Effector memory CD8-positive, alpha-beta T cell (primary cell): ENCODE measurements at places on chromosomes 13 and 19.

DNA sequence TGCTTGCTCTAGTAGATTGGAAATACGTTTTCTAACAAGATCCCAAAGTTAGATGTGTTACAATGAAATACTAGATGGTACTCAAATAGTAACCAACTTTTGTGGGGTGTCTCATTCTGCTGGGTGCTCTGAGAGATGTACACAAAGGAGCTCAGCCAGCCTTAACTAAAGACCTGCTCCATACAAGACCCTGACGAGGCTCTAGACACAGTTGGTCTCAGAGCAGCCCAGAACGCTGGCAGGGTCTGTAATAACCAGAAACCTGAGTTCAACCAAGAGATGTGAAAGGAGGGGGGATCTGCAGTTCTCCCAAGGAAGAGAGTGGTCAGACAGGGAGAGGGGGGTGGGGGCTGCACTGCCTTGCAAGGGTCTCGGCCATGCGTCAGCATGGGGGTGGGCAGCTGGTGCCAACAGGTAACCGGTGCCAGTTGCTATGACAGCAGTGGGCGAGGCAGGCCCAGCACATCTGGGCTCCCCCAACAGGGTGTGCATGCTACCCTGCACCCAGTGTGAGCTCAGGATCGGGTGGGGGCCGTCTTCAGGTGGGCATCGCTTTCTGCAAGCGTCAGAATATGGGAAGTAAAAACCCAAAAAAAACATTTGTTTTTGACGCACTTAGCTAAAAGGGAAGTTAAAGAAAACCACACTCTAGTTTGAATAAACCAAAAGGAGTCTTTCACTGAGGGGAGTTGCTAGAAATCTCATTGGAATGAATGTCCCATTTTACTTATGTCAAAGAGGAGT, 68.0 kb upstream of the GPR183 start:
- peak overlapping the region; percentile 97 for H3K27ac ChIP-seq
- DNase-seq, result peak; percentile 53
- peaks cover 54% of the 10 kb centered on the region for H3K4me1 ChIP-seq
- peaks cover 56% of the 10 kb centered on the region for H3K36me3 ChIP-seq
- peak overlapping the region; percentile 49 for H3K4me3 ChIP-seq
- H3K27me3 ChIP-seq, result no peaks in the 10 kb centered on the region

DNA sequence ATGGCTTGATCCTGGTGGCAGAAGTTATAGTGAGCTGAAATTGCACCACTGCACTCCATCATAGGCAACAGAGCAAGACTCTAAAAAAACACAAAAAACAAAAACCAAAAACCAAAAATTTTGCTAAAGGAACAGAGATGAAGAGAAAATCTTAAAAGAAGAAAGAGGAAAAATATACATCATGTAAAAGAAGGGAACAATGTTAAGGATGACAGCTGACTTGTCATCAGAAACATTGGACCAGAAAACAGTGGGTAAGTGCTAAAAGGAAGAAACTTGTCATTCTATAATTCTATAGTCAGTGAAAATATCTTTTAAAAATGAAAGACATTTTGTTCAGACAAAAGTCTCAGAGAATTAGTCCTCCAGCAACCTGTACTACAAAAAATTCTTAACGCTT, 93.8 kb downstream of the WASF3 start:
- H3K4me3 ChIP-seq, result no peak overlapping the region
- no peaks in the 10 kb centered on the region for H3K4me1 ChIP-seq
- no peaks in the 10 kb centered on the region for H3K36me3 ChIP-seq
- no peak overlapping the region for H3K27ac ChIP-seq

DNA sequence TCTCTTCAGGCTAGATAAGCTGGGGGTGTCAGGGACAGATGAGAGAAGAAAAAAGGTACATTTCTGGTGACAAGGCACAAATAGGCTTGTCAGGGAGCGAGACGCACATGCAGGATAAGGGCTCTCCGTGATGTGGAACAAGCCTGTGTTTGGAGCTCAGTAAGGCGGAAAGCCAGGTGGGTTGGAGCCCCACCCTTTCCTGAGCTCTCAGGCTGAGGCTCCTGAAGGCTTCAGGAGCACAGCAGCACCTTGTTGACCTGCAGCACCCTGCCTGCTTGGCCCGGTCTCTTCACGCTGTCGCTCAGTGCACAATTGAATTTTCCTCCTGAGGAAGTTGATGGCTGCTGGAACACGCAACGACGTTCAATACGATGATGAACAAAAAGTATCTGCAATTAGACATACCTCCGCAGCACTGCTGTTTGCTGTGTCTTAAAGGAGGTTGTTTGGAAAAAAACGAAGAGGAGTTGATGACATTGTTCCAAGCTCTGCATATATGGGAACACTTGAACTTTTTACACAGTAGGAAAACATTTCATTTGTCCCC, 29.3 kb downstream of the SERP2 start:
- H3K4me3 ChIP-seq, result no peak overlapping the region
- no peaks in the 10 kb centered on the region for H3K4me1 ChIP-seq
- H3K27ac ChIP-seq, result no peak overlapping the region
- DNase-seq, result no peak

DNA sequence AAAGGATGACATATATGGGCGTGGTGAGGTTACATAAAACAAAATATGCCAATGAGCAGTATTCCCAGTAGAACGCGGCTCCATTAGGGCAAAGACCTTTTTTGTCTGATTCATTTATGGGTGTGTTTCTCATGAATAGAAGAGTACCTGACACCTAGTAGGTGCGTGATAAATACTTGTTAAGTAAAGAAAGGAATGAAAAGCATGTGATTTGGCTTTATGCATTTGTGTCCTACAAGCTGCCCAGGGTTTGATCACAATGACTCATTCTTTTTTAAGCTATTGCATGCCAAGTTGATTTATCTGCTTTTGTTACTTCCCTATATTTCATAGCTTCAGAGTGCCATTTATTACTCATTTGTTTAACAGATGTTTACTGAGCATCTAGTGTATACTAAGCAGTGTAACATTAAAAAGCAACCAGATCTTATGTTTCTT, 19.1 kb upstream of the KCTD4 start:
- DNase-seq, result no peak
- no peaks in the 10 kb centered on the region for H3K36me3 ChIP-seq
- H3K27ac ChIP-seq, result no peak overlapping the region
- no peaks in the 10 kb centered on the region for H3K27me3 ChIP-seq
- no peak overlapping the region for H3K4me3 ChIP-seq
- H3K4me1 ChIP-seq, result peaks cover 8% of the 10 kb centered on the region

DNA sequence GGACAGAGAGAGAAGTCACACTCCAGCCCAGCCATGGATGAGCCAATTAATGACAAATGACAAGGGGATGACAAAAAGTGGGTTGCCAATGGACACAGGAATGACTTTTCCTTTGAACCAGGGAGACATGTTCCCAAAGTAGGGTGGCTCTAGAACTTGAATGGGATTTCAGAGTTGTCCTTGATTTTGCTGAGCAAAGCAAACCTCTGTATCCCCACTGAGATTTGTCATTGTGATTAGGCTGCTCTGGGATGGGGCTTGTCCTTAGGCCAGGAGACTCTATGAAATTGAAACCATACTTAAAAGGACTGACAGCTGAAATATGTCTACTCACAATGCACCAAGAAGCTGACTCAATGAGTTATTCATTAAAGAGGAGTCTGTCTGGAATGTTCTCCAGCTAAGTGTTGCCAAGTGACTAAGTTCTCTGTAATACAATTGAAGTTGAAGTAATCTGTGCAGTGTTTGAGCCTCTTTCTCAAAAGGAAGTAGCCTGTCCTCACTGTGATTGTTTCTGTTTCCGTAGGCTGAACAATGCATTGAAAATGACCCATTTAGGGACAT, 69.0 kb upstream of the PCDH9 start:
- H3K27ac ChIP-seq, result no peak overlapping the region
- DNase-seq, result no peak
- H3K4me3 ChIP-seq, result no peak overlapping the region
- H3K4me1 ChIP-seq, result no peaks in the 10 kb centered on the region
- peaks cover 2% of the 10 kb centered on the region for H3K36me3 ChIP-seq

DNA sequence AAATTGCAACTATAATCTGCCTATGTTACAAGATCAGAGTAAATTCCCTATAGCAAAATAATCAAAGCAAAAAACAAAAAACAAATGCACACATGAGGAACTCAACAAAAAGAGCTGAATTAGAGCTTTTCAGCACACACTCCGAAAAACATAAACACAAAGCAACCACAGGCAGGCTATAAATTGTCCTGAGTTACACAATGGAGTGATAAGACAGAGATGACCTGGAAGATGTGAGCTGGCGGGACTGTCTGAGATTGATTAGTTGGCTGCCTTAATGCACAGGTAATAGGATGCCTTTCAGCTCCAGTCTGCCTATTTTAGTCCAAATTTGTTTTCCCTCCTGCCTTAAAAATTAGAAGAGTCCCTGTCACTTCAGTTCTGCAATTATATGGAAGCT, 159.0 kb upstream of the FNDC3A start:
- H3K4me3 ChIP-seq, result peak overlapping the region; percentile 70
- H3K27ac ChIP-seq, result peak overlapping the region; percentile 77
- H3K36me3 ChIP-seq, result no peaks in the 10 kb centered on the region
- peaks cover 7% of the 10 kb centered on the region for H3K27me3 ChIP-seq

DNA sequence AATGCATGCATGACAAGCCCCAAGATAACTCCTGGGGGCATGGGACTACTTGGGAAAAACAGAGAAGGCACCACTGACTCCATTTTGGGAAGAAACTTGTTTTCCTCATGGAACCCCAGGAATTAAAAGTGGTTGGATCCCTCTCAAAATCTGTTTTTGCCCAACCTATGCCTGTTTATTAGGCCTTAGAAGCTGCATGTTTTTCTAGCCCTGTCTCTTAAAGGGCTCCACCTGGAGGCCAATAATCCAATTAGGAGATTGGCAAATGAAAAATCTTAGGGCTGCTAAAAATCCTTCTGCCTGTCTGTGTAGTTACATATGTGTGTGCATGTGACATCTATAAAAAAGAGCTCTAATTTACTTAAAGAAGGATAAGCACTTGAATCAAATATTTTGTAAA, 26.9 kb downstream of the MED4 start:
- peaks cover 37% of the 10 kb centered on the region for H3K36me3 ChIP-seq
- no peaks in the 10 kb centered on the region for H3K27me3 ChIP-seq
- no peak overlapping the region for H3K4me3 ChIP-seq
- H3K4me1 ChIP-seq, result no peaks in the 10 kb centered on the region
- DNase-seq, result no peak
- H3K27ac ChIP-seq, result no peak overlapping the region

GRCh38 chr13:23470790-23471614, 37.5 kb upstream of the SACS start:
- H3K36me3 ChIP-seq, result no peaks in the 10 kb centered on the region
- no peak overlapping the region for H3K27ac ChIP-seq
- no peak for DNase-seq
- H3K27me3 ChIP-seq, result peaks cover 42% of the 10 kb centered on the region
- peaks cover 4% of the 10 kb centered on the region for H3K4me1 ChIP-seq

GRCh38 chr19:51166846-51167490, 24.9 kb downstream of the SIGLEC7 start:
- peaks cover 32% of the 10 kb centered on the region for H3K4me1 ChIP-seq
- DNase-seq, result peak; percentile 39
- peaks cover 3% of the 10 kb centered on the region for H3K36me3 ChIP-seq
- H3K4me3 ChIP-seq, result peak overlapping the region; percentile 90
- no peaks in the 10 kb centered on the region for H3K27me3 ChIP-seq

GRCh38 chr13:21894703-21895699, 224.1 kb downstream of the FGF9 start:
- H3K4me1 ChIP-seq, result peaks cover 5% of the 10 kb centered on the region
- H3K27me3 ChIP-seq, result peaks cover 7% of the 10 kb centered on the region

DNA sequence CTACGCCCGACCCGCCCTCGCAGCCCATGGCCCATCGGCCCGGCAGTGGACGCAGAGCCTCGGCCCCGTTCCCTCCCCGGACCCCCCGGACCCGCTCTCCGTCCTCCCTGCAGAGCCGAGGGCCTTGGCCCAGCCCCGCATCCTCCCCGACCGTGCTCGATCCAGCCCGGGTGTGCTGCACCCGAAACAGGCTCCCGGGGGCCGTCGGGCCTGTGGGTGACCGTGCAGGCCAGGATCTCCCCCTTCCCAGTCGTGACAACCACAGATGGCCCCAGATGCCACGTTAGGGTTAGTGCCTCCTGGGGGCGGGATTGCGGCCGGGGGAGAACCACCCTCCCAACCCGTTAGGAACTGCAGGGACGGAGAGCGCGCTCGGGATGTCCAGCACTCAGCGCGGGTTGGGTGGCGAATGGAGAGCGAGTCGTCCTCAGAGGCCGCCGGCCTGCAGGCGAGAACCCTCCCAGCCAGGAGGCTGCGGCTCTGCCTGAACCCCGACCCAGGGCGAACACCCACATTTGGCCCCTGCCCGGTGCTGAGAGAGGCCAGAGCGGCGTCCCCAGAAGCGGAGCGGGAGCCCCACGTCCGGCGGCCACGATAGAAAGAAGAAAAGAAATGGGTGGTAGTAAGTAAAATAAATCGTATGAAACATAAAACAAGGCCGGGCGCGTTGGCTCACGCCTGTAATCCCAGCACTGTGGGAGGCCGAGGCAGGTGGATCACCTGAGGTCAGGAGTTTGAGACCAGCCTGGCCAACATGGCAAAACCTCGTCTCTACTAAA, 6.7 kb upstream of the MADCAM1 start:
- no peaks in the 10 kb centered on the region for H3K4me1 ChIP-seq
- peaks cover 4% of the 10 kb centered on the region for H3K27me3 ChIP-seq
- no peak for DNase-seq
- H3K36me3 ChIP-seq, result peaks cover 17% of the 10 kb centered on the region

GRCh38 chr13:51601601-51602565, 17.6 kb downstream of the WDFY2 start:
- H3K27ac ChIP-seq, result no peak overlapping the region
- no peak for DNase-seq
- no peaks in the 10 kb centered on the region for H3K27me3 ChIP-seq
- peaks cover 3% of the 10 kb centered on the region for H3K36me3 ChIP-seq

DNA sequence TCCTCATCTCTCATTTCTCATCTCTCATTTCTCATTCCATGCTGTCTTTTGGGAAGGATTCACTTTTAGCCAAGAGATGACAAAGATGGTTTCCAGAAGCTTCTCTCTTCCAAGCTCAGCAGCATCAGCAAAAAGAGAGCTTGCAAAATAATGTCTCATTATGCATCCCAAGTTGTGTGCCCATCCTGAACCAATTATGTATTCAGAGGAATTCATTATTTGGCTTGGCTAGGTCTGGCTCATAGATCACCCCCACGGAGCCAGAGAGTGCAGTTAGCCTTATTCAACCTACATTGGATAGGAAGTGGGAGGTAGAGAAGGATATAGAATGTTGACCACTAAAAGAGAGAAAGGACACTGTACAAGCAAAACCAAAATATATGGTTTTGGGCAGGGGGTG, 5.4 kb upstream of the OLFM2 start:
- peaks cover 4% of the 10 kb centered on the region for H3K36me3 ChIP-seq
- H3K27ac ChIP-seq, result no peak overlapping the region
- peaks cover 6% of the 10 kb centered on the region for H3K4me1 ChIP-seq
- DNase-seq, result no peak
